ENCODE measurements at places on chromosomes 6 and 20.

DNA sequence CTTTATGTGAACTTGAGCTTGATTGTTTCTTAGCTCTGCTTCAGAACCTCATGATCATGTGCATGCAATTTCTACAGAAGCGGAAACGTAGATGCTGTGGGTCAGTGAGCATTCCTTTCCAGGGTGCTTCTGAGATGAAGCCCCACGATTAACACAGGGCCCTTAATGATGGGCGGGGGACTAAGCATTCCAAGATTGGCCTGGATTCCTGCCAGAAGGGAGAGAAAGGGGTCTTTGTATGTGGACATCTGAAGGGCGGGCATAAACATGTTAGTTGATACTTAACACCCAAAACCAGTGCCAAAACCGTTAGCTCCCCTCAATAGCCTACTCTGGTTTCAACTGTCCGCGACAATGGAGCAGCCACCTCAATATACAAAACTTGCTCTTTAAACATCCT is 46.9 kb upstream of the POU3F2 start:
- H3K27ac ChIP-seq: no peak overlapping the region
- no peaks in the 10 kb centered on the region for H3K4me1 ChIP-seq
- DNase-seq: no peak
- H3K27me3 ChIP-seq: no peaks in the 10 kb centered on the region
- H3K4me3 ChIP-seq: no peak overlapping the region
- no peaks in the 10 kb centered on the region for H3K36me3 ChIP-seq

- no peak for DNase-seq
- H3K36me3 ChIP-seq: no peaks in the 10 kb centered on the region
- H3K27ac ChIP-seq: no peak overlapping the region
- no peaks in the 10 kb centered on the region for H3K27me3 ChIP-seq
- H3K4me1 ChIP-seq: no peaks in the 10 kb centered on the region
Observed at GRCh38 chr20:11808841-11809240, 108.9 kb upstream of the BTBD3 start.

DNA sequence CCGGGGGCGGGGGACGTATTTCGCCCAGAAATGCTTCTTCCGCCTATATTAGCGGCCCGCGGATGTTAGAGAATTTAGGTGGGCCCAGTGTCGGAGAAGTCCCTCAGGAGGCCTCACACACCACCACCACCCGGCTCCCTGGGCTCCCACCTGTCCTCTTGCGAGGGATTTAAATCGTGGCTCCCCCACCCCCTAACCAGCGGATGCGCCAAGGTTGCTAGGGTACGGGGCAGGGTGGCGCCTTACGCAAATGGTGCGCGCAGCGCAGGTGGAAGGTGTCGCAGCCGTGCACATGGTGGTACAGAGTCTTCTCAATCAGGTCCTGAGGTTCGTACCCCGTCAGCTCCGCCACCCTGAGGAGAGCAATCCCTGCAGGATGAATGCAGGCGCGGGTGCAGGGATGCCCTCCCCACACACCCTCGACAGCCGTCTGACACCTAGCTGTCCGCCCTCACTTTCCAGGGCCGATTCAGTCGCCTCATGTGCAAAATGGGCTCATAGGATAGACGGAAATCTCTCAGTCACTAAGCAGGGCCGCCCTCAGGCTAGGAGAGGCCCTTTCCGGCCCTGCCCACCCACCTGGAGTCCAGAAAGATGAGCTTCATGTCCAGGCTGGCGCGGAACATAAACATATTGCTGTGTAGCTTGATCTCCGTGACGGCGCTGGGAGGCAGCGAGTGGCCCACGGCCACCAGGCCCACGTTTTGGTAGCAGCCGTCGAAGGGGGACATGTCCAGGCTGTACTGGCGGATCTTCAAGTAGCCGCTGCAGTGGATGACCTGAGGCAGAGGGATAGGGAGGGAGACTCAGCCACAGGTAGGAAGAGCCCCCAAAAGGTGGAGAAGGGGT is 16.6 kb downstream of the SIM1 start:
- DNase-seq: no peak
- peaks cover 27% of the 10 kb centered on the region for H3K27me3 ChIP-seq
- H3K4me3 ChIP-seq: no peak overlapping the region
- H3K27ac ChIP-seq: no peak overlapping the region
- no peaks in the 10 kb centered on the region for H3K36me3 ChIP-seq

DNA sequence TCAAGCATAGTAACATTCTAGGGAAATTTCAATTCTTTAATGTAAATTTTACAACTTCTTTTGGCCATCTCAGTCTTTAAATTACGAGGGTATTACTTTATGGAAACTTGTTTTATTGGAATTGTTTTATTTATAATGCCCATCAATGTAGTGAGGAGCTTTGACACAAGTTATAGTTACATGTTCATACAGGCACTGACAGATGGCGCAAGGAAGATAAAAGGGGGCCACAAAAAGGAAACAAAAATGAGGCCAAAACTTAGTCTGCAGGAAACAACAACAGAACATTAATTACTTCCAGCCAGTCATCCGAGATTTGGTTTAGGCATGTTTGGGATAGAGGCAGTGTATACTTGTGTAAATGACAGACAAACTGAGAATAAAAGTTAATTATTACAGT is 18.3 kb downstream of the SESN1 start:
- no peaks in the 10 kb centered on the region for H3K27me3 ChIP-seq
- H3K27ac ChIP-seq: no peak overlapping the region

DNA sequence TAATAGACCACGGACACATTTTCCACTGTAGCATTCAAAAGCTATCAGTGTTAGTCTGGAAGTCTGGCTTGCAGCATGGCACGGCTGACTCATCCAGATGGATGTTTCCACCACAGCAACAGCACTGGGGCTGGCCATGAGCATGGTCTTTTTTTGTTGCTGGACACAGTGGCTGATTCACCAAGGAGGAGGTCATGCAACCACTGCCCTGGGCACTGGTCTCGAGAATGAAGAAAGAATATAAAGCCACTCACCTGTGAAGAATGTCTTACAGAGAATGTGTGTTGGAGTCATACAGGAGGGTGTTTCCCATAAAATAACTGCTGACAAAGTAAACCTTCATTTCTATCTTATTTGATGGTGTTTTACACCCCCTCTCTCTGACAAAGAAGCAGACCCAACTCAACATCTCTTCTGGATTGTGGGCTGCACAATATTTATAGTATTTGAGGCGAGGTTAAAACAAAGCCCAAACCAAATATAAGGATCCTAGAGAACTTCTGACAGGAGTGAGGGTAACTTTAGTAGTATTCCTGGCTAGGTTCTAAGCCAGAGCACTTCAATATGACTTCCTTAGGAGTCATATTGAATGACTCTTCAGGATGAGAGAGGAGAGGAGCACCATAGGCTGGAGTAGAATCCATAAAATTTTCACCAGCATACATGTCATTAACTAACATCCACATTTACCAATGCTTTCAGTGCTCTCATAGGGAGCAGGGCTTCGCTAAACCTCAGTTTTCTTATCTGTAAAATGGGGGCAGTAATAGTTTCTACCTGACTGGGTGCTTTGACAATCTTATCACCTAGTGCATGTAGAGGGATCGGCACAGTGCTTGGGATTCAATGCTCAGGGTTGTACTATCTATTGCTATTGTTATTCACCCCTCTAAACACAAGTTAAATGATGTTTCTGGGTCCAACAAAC is 121.4 kb downstream of the KIF13A start:
- DNase-seq: no peak
- H3K4me3 ChIP-seq: no peak overlapping the region
- H3K36me3 ChIP-seq: no peaks in the 10 kb centered on the region

GRCh38 chr20:11895861-11896387 is 21.8 kb upstream of the BTBD3 start:
- H3K36me3 ChIP-seq: no peaks in the 10 kb centered on the region
- no peak for DNase-seq
- H3K4me3 ChIP-seq: no peak overlapping the region

DNA sequence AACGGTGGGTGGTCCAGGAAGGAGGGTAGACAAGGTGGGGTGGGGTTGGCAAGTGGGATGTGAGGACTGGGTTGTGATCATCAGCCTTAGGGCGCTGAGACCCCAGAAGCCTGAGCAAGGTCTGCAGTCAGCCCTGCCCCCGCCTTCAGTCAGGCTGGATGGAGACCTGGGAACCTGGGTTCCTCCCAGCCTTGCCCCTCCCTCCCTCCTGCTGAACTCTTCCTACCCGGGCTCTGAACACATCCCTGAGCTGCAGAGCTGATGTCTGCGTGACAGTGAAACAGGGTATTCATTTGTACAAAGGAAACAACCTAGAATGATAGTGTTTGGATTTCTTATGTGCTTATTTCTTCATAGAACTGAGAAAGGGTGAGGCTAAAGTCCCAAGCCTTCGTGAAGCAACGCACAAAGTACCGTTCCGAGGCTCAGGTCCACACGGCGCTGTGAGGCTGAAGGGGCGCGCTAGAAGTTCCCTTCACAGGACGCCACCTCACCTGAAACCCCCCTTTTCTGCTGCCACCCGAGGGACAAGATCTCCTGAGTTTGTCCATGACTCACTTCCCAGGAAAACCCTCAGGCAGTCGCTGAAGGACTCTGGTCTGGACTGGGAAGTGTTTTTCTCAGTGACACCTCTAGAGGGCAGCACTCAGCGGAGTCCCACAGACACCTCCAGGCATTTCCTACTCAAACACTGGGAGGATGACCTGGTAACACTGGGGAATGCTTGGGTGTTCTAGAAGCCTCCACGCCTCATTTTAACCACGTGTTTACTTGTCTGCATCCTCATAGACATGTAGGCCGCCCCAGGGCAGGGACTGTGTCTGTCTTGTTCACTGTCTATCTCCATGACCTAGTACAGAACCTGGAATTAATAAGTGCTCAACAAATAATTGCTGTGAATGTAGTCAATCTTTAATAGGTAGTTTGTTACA is 1.2 kb downstream of the GSTA5 start:
- peak; percentile 34 for DNase-seq
- peaks cover 4% of the 10 kb centered on the region for H3K27me3 ChIP-seq
- no peaks in the 10 kb centered on the region for H3K36me3 ChIP-seq
- no peak overlapping the region for H3K4me3 ChIP-seq
- no peak overlapping the region for H3K27ac ChIP-seq

DNA sequence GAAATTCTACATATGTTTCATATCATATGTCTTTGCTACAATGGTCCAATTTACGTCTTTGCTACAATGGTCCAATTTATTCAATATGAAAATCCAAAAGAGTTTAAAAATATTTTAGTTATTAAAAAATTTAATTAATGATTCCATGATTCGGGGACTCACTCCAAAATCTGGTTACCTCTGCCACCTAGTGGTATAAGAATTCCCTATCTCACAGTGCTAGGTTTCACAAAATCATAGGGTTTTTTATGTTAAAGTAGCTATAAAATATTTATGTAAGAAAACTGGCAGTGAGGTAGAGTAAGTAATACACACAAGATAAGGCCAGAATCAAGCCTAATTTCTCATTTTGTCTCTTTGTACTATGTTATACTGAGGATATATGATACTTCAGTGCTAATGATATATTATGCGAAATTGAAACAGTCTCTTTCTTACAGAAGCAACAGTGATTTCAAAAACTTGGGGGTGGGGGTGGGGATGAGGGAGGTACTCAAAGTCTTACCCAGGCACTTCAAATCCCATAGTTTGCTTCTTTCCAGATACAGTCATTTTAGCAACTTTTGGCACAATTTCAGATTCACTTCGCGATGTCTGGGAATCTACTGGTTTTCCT is 52.3 kb downstream of the HBS1L start:
- peak; percentile 16 for DNase-seq
- no peak overlapping the region for H3K27ac ChIP-seq
- peaks cover 10% of the 10 kb centered on the region for H3K4me1 ChIP-seq
- H3K36me3 ChIP-seq: peaks cover 6% of the 10 kb centered on the region

- no peak overlapping the region for H3K4me3 ChIP-seq
- H3K27me3 ChIP-seq: no peaks in the 10 kb centered on the region
- H3K36me3 ChIP-seq: no peaks in the 10 kb centered on the region
- no peaks in the 10 kb centered on the region for H3K4me1 ChIP-seq
Observed at GRCh38 chr6:169246445-169246844, 7.2 kb downstream of the THBS2 start.

DNA sequence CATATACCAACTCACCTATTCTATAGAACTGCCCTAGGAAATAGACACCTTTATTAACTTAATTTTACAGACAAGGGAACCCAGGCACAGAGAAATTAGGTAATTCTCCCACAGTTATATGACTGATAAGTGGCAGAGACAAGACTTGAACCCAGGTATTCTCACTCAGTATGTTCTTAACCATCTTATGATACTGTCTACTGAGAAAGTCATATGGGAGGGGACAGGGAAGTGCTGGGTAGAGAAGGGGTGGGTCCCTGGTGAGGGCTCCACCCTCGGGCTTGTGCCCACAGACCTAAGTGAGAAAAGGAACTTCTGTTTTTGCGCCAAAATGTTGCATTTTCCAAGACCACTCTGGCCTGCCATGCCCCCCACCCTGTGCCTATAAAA is 123.5 kb downstream of the RNF144B start:
- H3K27me3 ChIP-seq: no peaks in the 10 kb centered on the region
- H3K4me3 ChIP-seq: no peak overlapping the region
- no peak overlapping the region for H3K27ac ChIP-seq

Measured in CD8-positive, alpha-beta memory T cell (primary cell).